Hindlimb muscle (tissue), 1 donor: ENCODE measurements at places on chromosomes 1 and 21. TPM values are rescaled to one million over a fixed set of nuclear protein-coding genes. Genes with fewer than 3 reads are reported as not detected.

ACBD6 gene
- polyA plus RNA-seq, result 41.6 TPM

BSND gene
- polyA plus RNA-seq, result 0.08 TPM

MIXL1 gene
- polyA plus RNA-seq, result 0.62 TPM

NOS1AP gene
- 1.1 TPM for polyA plus RNA-seq

ITLN2 gene
- polyA plus RNA-seq, result not detected

MCOLN2 gene
- 0.08 TPM for polyA plus RNA-seq

OR2T6 gene
- not detected for polyA plus RNA-seq

ETNK2 gene
- 3.0 TPM for polyA plus RNA-seq

CHD5 gene
- polyA plus RNA-seq, result 0.35 TPM

LCK gene
- polyA plus RNA-seq, result 0.89 TPM

SIK1 gene
- polyA plus RNA-seq, result 0.57 TPM

DNM3 gene
- polyA plus RNA-seq, result 1.9 TPM

FMN2 gene
- polyA plus RNA-seq, result 0.23 TPM

ORC1 gene
- polyA plus RNA-seq, result 2.6 TPM

INSRR gene
- 0.93 TPM for polyA plus RNA-seq

FCGR3A gene
- polyA plus RNA-seq, result 3.4 TPM

SPRR2B gene
- polyA plus RNA-seq, result not detected

GNG4 gene
- polyA plus RNA-seq, result 0.28 TPM

LYPD8 gene
- not detected for polyA plus RNA-seq

L1TD1 gene
- polyA plus RNA-seq, result 0.52 TPM

NBPF4 gene
- polyA plus RNA-seq, result not detected

KCNE2 gene
- 0.75 TPM for polyA plus RNA-seq

TFF3 gene
- polyA plus RNA-seq, result 1.7 TPM

FCRL2 gene
- not detected for polyA plus RNA-seq

CSMD2 gene
- 0.46 TPM for polyA plus RNA-seq

KLHDC7A gene
- polyA plus RNA-seq, result 0.04 TPM

OR2AK2 gene
- polyA plus RNA-seq, result not detected

LINGO4 gene
- polyA plus RNA-seq, result 0.40 TPM

THEMIS2 gene
- polyA plus RNA-seq, result 3.0 TPM

ITLN1 gene
- polyA plus RNA-seq, result not detected

UBXN10 gene
- polyA plus RNA-seq, result 0.08 TPM

FABP3 gene
- 134 TPM for polyA plus RNA-seq
